GF-D8 (cell line): ENCODE measurements at places on chromosomes 12 and 14.

DNA sequence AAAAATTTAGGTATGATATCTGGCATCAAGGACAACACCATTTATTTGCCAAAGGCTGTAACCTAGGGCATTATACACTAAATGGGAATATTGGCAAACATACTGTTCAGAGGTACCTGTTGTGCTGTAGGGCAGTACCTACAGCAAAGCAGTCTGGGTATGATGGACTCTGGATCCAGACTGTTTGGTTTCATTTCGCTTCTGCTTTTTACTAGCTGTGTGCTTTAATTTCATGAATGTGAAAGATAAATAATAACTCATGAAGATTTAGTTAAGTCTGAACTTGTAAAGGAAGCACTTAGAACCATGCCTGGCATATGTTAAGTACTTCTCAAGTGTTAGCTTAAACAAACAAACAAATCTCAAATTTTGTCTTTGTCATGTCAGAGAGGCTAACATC lies 17.7 kb upstream of the SLC38A2 start:
- no peak for DNase-seq

- DNase-seq = no peak
Observed at GRCh38 chr14:75577090-75577489, 1.3 kb upstream of the FLVCR2 start.

DNA sequence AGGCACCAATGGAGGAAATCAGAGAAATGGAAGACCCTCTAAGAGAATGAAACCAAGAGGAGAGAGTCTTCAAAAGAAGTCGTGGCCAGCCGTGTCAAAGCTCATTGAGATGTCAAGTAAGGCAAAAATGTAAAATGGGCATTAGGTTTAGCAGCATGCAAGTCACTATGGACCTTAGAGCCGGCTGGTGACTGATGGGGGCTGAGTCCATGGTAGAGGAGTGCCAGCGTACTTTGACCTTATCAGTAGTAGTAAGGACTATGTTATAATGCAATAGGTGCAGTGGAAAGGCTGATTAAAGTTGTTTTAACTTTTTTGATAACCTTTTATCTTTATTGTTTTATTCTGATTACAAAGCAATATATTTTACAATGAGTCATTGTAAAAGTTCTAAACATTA lies 66.5 kb downstream of the ANO6 start:
- no peak for DNase-seq

DNA sequence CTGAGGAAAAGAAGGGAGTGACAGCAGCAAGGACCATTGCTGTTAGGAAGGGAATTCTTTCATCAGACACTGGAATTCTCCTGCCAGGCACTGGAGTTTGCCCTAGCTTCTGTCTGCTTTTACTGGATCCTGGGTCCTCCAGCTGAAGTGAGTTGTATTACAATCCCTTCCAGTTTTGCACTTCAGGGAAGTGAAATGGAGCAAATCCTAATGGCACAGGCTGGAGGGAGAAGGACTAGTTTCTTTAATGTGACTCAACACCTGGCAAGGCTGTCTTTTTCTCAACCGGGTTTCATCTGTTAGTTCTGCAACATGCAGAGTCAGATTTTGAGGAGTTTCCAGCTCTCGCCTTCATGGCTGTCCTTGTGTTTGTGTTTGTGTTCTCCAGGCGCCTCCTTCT lies 45.8 kb downstream of the ETV6 start:
- no peak for DNase-seq

DNA sequence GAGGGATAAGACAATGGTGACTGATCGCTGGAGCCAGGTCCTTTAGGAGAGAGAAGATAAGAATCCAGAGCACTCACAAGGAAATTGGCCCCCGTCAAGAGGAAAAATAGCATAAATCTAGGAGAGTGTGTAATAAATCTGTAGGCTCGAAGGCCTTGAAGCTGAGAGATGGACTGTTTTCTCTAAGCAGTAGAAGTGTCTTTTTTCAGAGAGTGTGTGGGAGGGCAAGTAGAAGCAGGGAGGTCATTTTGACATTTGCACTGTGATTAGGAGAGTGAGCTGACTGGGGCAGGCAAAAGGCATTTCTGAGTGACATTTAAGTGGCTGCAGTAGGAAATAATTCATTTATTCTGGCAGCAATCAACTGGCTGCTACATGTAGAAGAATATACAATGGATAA lies 78.0 kb upstream of the DDHD1 start:
- DNase-seq = no peak

DNA sequence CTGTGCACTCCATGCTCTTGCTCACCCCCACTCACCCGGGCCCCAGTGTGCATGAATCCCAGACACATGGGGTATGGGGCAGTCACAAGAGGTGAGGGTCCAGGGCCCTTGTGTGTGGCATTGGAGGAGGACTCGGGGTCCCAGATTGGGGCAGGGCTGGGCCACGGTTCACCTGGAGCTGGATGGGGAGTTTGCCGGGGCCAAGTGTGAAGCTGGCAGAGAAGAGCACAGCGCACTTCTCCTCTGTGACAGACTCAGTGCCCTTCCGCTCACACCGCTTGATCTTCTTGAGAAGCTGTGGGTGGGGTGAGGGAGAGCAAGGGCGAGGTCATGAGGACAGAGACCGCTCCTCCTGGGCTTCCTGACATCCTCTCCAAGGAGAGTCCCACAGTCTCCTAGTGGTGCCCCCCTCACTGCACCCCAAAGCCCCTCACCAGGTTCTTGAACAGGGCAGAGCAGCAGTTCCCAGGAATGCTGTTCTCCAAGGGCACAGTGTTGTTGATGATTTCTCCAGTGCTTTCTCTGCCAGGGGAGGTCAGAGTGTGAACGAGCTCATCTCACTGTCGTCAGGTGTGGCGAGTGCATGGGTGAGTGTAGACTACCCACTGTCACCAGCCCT lies 6.8 kb downstream of the STAT6 start:
- DNase-seq = no peak

DNA sequence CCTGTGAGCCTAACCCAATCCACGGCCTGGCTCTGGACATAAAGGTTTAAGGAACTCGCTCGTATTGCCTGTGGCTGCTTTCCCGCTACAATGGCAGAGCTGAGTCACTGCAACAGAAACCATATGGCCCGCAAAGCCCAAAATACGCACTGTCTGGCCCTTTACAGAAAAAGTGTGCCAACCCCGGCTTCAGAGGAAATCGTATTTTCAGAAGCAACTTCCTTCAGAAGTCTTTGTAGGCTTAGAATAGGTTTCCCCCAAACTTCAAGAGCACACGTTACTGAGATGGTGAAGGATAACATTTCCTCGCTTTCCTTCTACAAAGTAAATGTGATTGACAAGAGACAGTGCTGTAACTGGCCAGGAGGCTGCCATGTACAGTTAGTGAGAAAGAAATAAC lies 34.8 kb upstream of the TESC start:
- DNase-seq = peak; percentile 44

DNA sequence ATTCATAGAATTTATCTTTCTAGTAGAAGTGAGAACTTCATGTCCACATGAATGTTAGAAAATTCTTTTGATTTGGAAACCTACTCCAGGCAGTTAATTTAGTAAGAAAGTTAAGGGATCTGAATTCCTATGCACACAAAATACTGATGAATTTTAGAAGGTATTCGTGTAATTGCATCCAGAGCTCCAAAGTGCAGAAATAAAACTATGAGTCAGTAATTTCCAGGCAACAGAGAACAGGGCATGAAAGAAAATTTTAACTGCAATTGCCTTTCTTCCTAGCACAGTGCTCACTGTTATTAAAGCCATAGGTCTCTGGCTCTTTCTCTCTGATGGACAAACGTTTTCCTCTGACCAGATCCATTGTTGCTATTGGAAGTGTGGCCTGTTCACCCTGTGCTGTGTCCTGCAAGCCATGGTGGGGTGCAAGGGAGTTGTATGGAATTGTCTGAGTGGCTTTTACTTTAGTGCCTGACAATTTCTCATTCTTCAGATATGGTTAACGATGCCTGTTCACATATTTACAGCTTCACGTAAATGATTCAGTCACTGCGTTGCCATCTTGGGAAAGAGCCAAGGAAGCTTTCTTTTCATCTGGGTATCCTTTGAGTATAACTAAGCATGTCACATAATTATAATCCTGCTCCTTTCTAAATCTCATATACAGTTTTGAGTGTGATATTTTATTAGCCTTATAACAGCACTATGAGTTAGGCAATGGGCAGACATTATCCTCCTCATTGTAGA lies 145.1 kb downstream of the ACSS3 start:
- no peak for DNase-seq
